Left renal pelvis (tissue), 4 donors: ENCODE measurements at places on chromosomes 2 and 18.

DNA sequence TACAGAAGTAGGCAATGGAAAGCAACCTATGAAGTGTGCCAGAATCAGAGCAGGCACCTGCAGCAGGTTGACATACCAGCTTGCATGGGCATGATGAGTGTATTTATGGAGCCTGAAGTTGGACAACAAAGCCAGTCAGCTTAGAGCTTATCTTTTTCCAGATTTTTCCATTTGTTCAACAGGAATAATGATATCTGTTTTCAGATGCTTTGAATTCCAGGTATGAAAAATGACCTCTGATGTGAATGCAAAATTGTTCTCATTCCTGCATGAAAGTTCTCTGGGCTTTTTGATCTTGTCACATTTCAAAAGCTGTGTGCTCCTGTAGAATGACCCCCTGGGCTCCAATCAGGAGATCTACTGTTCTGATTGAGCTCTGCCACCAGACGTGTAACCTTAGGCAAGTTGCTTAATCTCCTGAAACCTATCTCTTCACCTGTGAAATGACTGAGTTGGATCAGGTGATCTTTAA, 38.2 kb upstream of the VIT start:
- no peak for DNase-seq

GRCh38 chr2:72953528-72953927, 36.2 kb downstream of the EMX1 start:
- no peak for DNase-seq

DNA sequence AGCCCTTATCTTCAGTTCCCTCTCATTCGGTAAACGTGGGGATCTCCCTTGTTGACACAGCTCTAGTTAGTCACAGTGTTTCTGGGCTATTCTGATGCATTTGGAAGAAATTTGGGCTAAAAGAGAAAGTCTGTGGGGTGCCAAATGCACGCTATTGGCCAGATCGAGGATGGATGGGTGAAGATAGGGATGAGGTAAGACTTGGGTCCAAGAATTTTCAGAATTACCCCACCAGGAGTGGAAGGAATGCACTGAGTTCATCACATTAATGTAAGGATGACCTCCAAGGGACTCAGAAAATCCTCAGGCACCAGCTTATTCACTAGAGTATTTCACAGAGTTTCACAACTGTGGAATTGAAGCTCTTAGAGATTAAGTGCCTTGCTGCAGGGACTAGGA, 49.3 kb downstream of the NRP2 start:
- no peak for DNase-seq

DNA sequence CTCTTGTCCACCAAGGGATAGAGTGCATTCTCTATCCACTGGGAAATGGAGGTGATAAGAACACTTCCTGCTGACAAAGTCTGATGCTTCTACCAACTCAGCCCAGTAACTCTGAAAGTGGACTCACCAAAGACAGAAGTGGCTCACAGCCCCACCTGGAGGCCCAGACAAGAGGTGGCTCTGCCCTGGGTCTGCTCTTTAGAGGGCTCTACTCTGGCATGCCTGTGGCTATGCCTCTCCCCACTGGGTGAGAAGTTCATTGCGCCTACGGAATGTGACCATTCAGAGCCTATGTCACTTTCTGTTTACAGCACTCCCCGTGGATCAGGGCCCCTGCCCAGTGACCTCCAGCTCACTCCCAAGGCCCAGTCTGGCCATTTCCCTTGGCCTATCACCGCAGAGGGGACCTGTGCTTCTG, 13.5 kb upstream of the XDH start:
- no peak for DNase-seq
